SJSA1 (cell line): ENCODE measurements at places on chromosomes 16 and 17.

- H3K4me3 ChIP-seq, result no peak overlapping the region
- peaks cover 61% of the 10 kb centered on the region for H3K36me3 ChIP-seq
- peak; percentile 71 for DNase-seq
- H3K27ac ChIP-seq, result no peak overlapping the region
- H3K27me3 ChIP-seq, result no peaks in the 10 kb centered on the region
- H3K4me1 ChIP-seq, result peaks cover 10% of the 10 kb centered on the region
Observed at GRCh38 chr16:70395345-70395901, 43.5 kb downstream of the ST3GAL2 start.

DNA sequence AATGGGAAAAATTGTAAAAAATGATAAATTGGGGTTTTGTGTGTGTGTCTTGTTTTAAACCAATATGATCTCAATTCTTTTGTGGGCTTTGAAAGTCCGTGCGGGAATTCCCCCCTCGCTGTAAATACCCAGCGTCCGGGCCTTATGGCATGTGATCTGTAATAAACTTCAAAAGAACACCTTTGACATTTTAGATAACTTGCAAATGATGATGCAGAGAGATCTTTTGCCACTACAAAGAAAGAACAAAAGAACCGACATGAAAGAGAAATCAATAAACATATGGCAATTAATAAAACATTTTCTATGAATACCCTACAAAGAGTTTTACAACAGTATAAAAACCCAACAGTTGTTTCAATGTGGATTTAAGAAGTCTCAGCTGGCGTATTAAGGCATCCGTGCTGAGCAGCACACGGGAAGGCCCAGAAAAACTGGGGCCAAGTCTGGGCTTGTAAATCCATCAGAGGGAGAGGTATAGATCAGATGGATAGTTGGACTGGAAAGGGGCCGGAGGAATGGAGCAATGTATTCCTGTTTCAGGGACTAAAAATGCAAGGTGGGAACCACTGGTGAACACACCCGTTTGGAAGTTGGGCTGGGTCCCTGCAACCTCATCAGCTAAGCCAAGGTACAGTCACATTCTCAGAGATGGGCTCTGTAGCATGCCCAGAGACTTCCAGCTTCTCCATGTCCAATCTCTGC lies 115.2 kb downstream of the IRX5 start:
- H3K4me1 ChIP-seq, result no peaks in the 10 kb centered on the region

DNA sequence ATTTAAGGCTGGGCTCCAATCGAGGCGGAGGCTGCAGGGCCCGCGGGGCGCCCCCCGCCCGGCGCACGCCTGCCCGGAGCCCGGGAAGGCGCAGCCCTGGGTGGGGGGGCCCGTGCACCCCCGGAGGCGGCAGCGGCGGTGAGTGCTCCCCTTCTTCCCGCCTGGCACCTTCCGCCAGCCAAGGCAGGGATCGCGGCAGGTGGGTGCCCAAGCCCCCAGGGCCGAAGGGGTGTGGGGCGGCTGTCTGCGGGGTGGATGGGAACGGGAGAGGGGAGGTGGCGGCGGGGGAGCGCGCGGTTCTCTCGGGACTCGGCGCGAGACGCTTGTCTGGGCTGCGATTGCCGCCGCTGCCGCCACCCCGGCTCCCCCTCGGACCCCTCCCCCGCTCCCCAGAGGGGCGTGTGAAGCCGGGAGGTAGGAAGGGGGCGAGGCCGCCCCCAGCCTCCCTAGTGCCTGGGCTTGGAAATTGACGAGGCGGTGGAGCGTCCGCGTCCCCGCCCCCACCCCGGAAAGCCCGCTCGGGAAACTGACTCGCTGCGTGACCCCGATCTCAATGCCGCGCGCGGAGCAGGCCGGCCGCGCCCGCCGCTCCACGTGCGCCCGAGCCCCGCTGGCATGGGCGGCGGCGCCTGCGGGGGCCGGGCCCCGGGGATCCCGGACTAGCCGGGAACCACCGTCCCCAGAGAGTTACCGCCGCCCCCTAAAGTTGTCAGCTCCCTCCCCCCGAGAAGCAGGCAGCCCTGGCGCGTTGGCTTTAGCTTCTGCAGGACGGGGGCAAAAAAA lies 231.5 kb downstream of the MRTFB start:
- peaks cover 40% of the 10 kb centered on the region for H3K4me1 ChIP-seq
- DNase-seq, result peak; percentile 60
- no peaks in the 10 kb centered on the region for H3K27me3 ChIP-seq
- peaks cover 30% of the 10 kb centered on the region for H3K36me3 ChIP-seq

- H3K27ac ChIP-seq, result no peak overlapping the region; the same call in 1 of the 2 replicates
- DNase-seq, result no peak
- no peak overlapping the region for H3K4me3 ChIP-seq
- H3K36me3 ChIP-seq, result peaks cover 21% of the 10 kb centered on the region
Observed at GRCh38 chr17:42782166-42783061, 2.0 kb downstream of the WNK4 start.

GRCh38 chr17:14057591-14057990 lies 11.7 kb upstream of the COX10 start:
- H3K27me3 ChIP-seq, result no peaks in the 10 kb centered on the region
- H3K4me1 ChIP-seq, result peaks cover 19% of the 10 kb centered on the region
- peaks cover 30% of the 10 kb centered on the region for H3K36me3 ChIP-seq

- no peaks in the 10 kb centered on the region for H3K27me3 ChIP-seq
- DNase-seq, result no peak
- H3K36me3 ChIP-seq, result peaks cover 68% of the 10 kb centered on the region
- no peaks in the 10 kb centered on the region for H3K4me1 ChIP-seq
- no peak overlapping the region for H3K4me3 ChIP-seq
Observed at GRCh38 chr16:57025941-57026777, 36.8 kb downstream of the NLRC5 start.

DNA sequence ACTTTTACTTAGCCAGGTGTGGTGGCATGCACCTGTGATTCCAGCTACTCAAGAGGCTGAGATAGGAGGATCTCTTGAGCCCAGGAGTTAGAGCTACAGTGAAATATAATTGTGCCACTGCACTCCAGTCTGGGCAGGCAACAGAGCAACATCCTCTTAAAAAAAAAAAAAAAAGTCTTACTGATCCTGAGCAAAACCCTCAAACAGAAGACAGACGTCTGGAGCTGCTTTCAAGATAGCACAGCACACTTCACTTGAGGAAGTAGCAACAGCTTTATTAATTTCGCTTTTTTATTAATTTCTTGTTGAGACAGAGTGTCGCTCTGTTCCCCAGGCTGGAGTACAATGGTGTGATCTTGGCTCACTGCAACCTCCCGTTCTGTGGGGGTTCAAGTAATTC lies 10.2 kb upstream of the GGA2 start:
- no peak for DNase-seq
- H3K4me3 ChIP-seq, result no peak overlapping the region
- no peaks in the 10 kb centered on the region for H3K4me1 ChIP-seq
- H3K27me3 ChIP-seq, result no peaks in the 10 kb centered on the region
- H3K27ac ChIP-seq, result no peak overlapping the region

GRCh38 chr17:4463818-4464476 lies 30.2 kb downstream of the SPNS3 start:
- no peaks in the 10 kb centered on the region for H3K27me3 ChIP-seq
- H3K4me3 ChIP-seq, result no peak overlapping the region
- H3K27ac ChIP-seq, result no peak overlapping the region
- H3K36me3 ChIP-seq, result no peaks in the 10 kb centered on the region

DNA sequence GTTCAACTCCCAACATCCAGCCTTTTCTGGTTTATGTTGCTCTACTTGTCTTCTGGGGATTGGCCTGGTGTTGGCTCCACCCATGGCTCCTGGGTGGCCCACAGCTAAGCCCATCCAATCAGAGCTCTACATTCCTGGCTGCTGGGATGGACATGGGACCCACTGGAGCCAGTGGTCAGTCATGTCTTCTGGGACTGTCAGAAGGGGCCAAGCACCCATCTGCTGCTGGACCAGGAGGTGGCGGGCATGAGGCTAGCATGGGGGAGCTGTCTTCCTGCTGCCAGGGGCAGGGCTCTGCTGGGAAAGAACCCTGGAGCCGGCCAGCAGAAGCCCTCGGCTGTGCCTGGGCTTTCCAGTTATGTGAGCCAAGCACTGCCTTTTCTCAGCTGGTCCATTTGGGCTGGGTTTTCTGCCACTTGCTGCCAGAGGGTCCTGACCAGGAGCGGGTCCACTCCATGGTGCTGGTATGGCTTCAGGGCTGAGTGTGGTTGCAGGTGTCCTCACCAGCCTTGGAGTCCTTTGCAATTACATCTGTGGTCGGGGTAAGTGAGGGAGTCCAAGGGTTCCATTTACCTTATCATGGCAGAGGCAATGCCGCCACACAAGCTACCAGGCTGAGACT lies 17.4 kb upstream of the ZNF469 start:
- H3K36me3 ChIP-seq, result no peaks in the 10 kb centered on the region
- H3K4me1 ChIP-seq, result no peaks in the 10 kb centered on the region
- no peak overlapping the region for H3K27ac ChIP-seq
- no peak for DNase-seq

- peaks cover 6% of the 10 kb centered on the region for H3K4me1 ChIP-seq
- H3K27me3 ChIP-seq, result no peaks in the 10 kb centered on the region
- no peak overlapping the region for H3K27ac ChIP-seq
- no peak overlapping the region for H3K4me3 ChIP-seq
Observed at GRCh38 chr16:56289862-56290261, 98.6 kb downstream of the GNAO1 start.

GRCh38 chr16:55357241-55357640 lies 33.2 kb downstream of the IRX6 start:
- H3K27me3 ChIP-seq, result 0 out of 2 replicates have a peak, but pooled peaks cover 3% of the 10 kb centered on the region
- DNase-seq, result no peak
- no peaks in the 10 kb centered on the region for H3K4me1 ChIP-seq
- H3K27ac ChIP-seq, result no peak overlapping the region
- H3K36me3 ChIP-seq, result no peaks in the 10 kb centered on the region
- no peak overlapping the region for H3K4me3 ChIP-seq

DNA sequence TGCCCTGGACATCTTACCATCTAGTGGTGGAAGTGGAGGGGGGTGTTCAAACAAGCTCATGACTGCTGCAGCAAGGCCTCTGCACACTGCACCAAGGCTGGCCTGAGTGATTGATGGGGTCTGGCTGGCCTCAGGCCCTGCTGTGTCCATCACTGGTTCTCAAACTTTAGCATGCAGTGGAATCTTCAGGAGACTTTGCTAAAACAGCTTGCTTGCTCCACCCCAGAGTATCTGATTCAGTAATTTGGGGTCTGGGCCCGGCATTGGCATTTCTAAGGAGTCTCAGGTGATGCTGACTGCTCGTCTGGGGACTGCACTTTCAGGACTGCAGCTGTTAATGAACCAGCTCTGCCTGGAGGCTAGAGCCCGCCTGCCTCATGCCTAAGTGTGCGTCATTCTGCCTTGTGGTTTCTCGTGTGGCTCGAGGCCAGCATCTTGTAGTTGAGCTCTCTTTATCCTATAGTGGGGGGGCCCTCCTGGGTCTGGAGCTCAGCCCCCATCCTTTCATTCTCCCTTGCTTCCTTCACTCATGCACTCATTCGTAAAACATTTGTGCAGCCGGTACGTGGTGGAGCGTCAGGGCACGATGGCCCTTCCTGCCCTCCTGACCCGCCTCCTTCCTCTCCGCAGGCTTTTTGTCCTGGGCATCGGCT lies 4.1 kb downstream of the MGAT5B start:
- DNase-seq, result peak; percentile 98
- peak overlapping the region; percentile 81 for H3K27ac ChIP-seq
- H3K4me1 ChIP-seq, result peaks cover 63% of the 10 kb centered on the region
- H3K27me3 ChIP-seq, result no peaks in the 10 kb centered on the region
- H3K4me3 ChIP-seq, result peak overlapping the region; percentile 15

- H3K27me3 ChIP-seq, result no peaks in the 10 kb centered on the region
- no peak overlapping the region for H3K4me3 ChIP-seq
- H3K27ac ChIP-seq, result no peak overlapping the region
- H3K4me1 ChIP-seq, result peaks cover 25% of the 10 kb centered on the region
- DNase-seq, result no peak
Observed at GRCh38 chr17:76051561-76051960, 20.8 kb downstream of the SRP68 start.

- peaks cover 24% of the 10 kb centered on the region for H3K4me1 ChIP-seq
- no peak overlapping the region for H3K4me3 ChIP-seq
- H3K27ac ChIP-seq, result peak overlapping the region; percentile 24
- no peaks in the 10 kb centered on the region for H3K36me3 ChIP-seq
- no peak for DNase-seq
Observed at GRCh38 chr16:11484691-11485258, 101.9 kb downstream of the LITAF start.

- H3K27ac ChIP-seq, result no peak overlapping the region
- DNase-seq, result no peak
Observed at GRCh38 chr16:72566174-72566573, 394.2 kb upstream of the PMFBP1 start.

DNA sequence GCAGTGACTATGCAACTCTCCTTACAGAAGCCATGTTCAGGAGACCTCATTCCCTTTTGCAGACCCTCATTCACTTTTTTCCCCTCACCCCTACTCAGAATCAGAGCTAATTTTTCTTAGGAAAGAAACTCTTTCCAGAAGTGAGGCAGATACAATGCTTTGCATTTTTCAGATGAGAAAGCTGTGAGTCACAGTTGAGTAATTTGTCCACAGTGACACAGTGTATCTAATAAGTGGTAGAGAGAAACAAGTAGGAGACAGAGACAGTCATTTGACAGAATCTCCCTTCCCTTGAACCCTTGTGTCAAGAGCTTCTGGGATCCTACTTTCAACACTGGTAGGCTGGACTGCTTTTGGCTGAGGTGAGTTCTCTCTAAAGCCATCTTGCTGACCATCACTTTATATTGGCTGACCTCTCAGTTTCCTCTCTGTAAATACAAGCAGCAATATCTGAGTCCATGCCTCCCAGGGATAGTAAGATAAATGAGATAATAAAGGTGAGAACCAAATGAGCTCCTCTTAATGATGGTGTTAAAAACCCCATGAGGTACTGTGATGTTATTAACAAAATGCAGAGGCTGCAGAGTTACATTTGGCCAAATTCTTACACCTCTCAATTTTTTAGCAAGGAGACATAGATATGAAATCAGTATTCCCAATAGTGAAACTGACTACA lies 130.8 kb downstream of the CA10 start:
- no peaks in the 10 kb centered on the region for H3K27me3 ChIP-seq
- H3K4me1 ChIP-seq, result peaks cover 54% of the 10 kb centered on the region
- H3K36me3 ChIP-seq, result no peaks in the 10 kb centered on the region
- H3K4me3 ChIP-seq, result no peak overlapping the region
- H3K27ac ChIP-seq, result peak overlapping the region; percentile 84
- DNase-seq, result peak; percentile 48

DNA sequence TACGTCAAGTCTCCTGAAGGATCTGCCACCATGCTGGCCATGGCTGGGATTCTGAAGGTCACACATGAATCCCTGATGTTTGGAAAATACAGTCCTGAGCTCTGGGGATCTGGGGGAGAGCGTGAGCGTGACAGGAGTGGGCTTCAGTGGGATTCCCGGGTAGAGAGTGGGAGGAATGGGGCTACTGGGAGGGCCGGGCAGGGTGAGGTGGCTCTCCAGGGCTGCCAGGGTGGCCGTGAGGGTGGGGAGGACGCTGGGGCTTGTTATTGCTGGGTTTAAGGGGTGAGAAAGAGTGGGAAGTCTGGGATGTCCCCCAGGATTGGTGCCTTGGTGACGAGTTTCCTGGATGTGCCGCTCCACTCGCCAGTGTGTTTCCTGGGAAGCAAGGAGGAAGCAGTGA lies 31.3 kb downstream of the FOXL1 start:
- peak overlapping the region; percentile 9 for H3K4me3 ChIP-seq
- peaks cover 34% of the 10 kb centered on the region for H3K4me1 ChIP-seq
- DNase-seq, result peak; percentile 53
- peak overlapping the region; percentile 98 for H3K27ac ChIP-seq
- no peaks in the 10 kb centered on the region for H3K36me3 ChIP-seq
- H3K27me3 ChIP-seq, result no peaks in the 10 kb centered on the region

GRCh38 chr17:39781031-39781860 lies 43.5 kb downstream of the GRB7 start:
- H3K27ac ChIP-seq, result no peak overlapping the region
- no peak overlapping the region for H3K4me3 ChIP-seq
- peaks cover 22% of the 10 kb centered on the region for H3K27me3 ChIP-seq
- DNase-seq, result no peak

GRCh38 chr17:35765756-35766488 lies 5.2 kb downstream of the C17orf50 start:
- DNase-seq, result no peak
- H3K27ac ChIP-seq, result no peak overlapping the region
- H3K36me3 ChIP-seq, result no peaks in the 10 kb centered on the region
- peaks cover 30% of the 10 kb centered on the region for H3K4me1 ChIP-seq
